ENCODE measurements at places on chromosomes 5 and 9. TPM values are rescaled to one million over a fixed set of nuclear protein-coding genes. Genes with fewer than 3 reads are reported as not detected.

Gene RMRP
- total RNA-seq = 104,493 TPM

Gene ZNF367
- 0.14 TPM for total RNA-seq

Gene TRMO
- 24.1 TPM for total RNA-seq

Gene TCERG1
- 39.3 TPM for total RNA-seq

Gene PCDHGA11
- total RNA-seq = 2.1 TPM

Gene MARCOL
- not detected for total RNA-seq

Gene FAM53C
- total RNA-seq = 22.2 TPM

Gene GRM6
- total RNA-seq = not detected

Gene DMGDH
- 3.1 TPM for total RNA-seq

Gene PLEKHG4B
- not detected for total RNA-seq

Gene CCDC192
- total RNA-seq = not detected

Gene IL9
- total RNA-seq = not detected

Gene NOXA1
- total RNA-seq = 3.3 TPM

Gene TTLL11
- 5.2 TPM for total RNA-seq

Gene NR6A1
- 5.2 TPM for total RNA-seq

Gene PCDHB3
- 0.57 TPM for total RNA-seq

Gene CDH9
- total RNA-seq = not detected

Gene TMEM252
- not detected for total RNA-seq

Gene LCN6
- total RNA-seq = not detected

Gene MCTP1
- total RNA-seq = 12.3 TPM

Gene RNF208
- total RNA-seq = 0.34 TPM

Gene LURAP1L
- total RNA-seq = 70.7 TPM

Gene BTNL3
- total RNA-seq = not detected

Gene ACSL6
- total RNA-seq = 0.14 TPM

Gene NR2F1
- total RNA-seq = not detected

Gene FOXD4L4
- 0.34 TPM for total RNA-seq

Gene SLC6A18
- not detected for total RNA-seq

Gene PAEP
- total RNA-seq = not detected

Gene WASHC1
- 7.4 TPM for total RNA-seq

Gene SMIM32
- total RNA-seq = not detected

Gene ITK
- not detected for total RNA-seq

Gene PCDH1
- 121 TPM for total RNA-seq

Gene CDX1
- not detected for total RNA-seq

Gene SLC1A1
- total RNA-seq = 1.8 TPM

Gene SLC38A9
- 56.8 TPM for total RNA-seq

Gene CACNA1B
- total RNA-seq = not detected

Gene CKMT2
- 0.36 TPM for total RNA-seq

Gene SAXO1
- total RNA-seq = under 0.01 TPM

Gene SLC28A3
- 8.2 TPM for total RNA-seq

Gene SPATA31E1
- total RNA-seq = not detected

Gene PTGDS
- not detected for total RNA-seq

Gene SNX24
- total RNA-seq = 34.4 TPM

Gene GPR150
- 0.21 TPM for total RNA-seq

Gene IFNA14
- not detected for total RNA-seq

Gene GLRA1
- total RNA-seq = not detected

Gene MEF2C
- 2.1 TPM for total RNA-seq

Gene TMEM174
- total RNA-seq = not detected

Gene KLF4
- 81.6 TPM for total RNA-seq

Gene FAM78A
- 0.34 TPM for total RNA-seq

Gene SPINK4
- not detected for total RNA-seq

Measured in nasal cavity respiratory epithelium epithelial cell of viscerocranial mucosa (primary cell).